NAMALWA (cell line): ENCODE measurements at places on chromosomes 3 and 15.

- no peak for DNase-seq
Observed at GRCh38 chr3:124960105-124960504, 25.6 kb upstream of the MUC13 start.

- no peak for DNase-seq
Observed at GRCh38 chr3:164397462-164397861, 680.8 kb downstream of the SI start.

DNA sequence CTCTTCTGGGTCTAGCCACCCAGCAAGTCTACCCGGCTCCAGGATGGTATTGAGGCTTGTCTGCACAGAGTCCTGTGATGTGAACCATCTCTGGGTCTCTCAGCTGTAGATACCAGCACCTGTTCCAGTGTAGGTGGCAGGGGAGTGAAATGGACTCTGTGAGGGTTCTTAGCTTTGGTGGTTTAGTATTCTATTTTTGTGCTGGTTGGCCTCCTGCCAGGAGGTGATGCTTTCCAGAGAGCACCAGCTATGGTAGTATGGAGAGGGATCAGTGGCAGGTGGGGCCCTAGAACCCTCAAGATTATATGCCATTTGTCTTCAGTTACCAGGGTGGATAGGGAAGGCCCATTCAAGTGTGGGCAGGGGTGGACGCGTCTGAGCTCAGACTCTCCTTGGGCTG lies 283.4 kb upstream of the LYSMD4 start:
- no peak for DNase-seq

- no peak for DNase-seq
Observed at GRCh38 chr3:68207327-68207726, 552.9 kb upstream of the SUCLG2 start.

GRCh38 chr15:98653686-98654085 lies 5.3 kb downstream of the IGF1R start:
- DNase-seq, result peak; percentile 26

- DNase-seq, result peak; percentile 79
Observed at GRCh38 chr15:65054333-65055200, 9.4 kb downstream of the SLC51B start.

DNA sequence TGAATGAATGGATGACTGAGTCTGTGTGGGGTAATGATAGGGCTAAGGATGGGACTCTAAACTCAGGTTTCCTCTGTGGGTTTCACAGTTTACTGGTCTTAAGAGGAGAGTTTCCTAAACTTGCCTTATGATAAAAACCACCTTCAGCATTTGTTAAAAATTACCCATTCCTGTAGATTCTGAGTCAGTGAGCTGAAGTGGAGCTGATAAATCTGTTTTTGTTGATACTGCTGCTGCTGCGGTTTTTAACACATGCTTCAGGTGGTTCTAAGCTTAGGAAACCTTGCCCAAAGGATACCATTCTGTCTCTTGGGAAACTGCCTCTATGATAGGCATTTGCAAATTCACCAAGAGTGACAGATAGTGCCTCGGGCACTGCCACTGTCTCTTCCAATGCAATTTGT lies 52.6 kb downstream of the MECOM start:
- no peak for DNase-seq

DNA sequence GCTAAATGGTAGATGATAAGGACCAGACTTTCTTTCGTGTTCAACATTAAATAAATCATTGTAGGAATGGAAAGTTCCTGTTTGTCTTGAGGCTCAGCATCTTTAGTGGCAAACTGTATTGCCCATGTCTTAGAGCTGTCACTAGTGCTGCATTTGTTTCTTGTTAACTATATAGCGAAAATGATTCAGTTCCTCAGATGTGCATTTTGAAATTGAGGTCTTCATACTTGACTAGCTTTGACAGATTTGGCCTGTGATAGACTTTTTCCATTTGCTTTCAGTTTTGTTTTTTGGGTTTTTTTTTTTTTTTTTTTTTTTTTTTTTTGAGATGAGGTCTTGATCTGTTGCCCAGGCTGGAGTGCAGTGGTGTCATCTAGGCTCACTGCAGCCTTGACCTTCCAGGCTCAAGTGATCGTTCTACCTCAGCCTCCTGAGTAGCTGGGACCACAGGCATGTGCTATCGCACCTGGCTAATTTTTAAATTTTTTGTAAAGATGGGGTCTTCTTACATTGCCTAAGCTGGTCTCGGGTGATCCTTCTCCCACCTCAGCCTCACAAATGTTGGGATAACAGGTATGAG lies 9.5 kb upstream of the RPLP1 start:
- peak; percentile 52 for DNase-seq

DNA sequence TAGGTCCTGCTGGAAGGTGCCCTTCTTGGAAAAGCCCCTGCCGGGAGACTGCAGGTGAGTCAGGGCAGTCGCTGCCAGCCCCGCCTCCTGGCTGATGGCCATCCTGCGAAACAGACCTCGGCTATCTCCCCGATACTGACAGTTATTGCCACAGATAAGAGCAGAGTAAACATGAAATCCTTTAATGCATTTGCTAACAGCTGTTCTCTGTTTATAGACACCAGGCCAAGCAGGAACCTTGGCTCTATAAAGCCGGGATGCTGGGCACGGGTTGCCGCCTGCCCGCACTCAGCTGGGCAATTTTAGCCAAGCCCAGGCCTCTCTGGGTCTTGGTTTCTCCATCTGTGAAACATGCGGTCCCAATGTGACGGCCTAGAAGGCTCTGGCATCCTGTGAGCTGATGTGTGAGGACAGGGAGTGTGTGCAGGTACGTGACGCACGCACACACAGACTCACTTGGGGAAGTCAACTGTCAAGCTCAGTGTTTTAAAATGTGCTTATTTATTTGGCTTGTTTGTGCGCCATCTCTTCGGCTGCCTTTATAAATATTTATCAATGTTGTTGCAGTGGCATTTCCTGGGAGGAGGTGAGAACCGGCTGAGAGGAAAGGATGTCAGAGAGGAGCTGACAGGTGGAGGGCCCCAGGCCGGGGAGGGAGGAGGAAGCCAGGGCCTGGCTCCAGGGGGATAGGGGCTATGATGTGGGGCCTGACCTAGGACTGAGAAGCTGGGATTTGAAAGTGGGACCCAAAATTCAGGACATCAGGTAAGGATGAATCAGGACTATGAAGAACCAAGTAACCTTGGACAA lies 50.8 kb upstream of the PRR23E start:
- DNase-seq, result no peak

GRCh38 chr3:45441584-45442310 lies 53.4 kb downstream of the LARS2 start:
- no peak for DNase-seq

- no peak for DNase-seq
Observed at GRCh38 chr15:36371509-36371908, 207.9 kb upstream of the CDIN1 start.

GRCh38 chr3:194195611-194196010 lies 59.7 kb downstream of the HES1 start:
- no peak for DNase-seq

DNA sequence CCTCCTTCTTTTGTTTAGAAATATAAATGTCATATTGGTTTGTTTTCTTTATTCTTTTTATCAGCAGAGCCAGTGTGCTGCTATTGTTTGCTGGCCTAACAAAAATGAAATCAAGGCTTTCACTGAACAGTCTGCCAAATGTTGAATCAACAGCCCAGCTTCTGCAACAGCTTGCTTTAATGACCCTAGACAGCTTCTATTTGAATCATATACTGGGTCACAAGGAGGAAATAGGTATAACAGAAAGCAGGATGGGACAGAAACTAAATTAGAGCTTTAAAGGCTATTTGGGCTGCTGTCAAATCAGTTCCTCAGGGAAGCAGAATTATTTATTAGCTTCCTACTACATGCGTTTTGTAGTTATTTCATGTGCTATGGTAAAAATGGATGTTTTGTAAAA lies 12.1 kb upstream of the DNAJC13 start:
- no peak for DNase-seq

DNA sequence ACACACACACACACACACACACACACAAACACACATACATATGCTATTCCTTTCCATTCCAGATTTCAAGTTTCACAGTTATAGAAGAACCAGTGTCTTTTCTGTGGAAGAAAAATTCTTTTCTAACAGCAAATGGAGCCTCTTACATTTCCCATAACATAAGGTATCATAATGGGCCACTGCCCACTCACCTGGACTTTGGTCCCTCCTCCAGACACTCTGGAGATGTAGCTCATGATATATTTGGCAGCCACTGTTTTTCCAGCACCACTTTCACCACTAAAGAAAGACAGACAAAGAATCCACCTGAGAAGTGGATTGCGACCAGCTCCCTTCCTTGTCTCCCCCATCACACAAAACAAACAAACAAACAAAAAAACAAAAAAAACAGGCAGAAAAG lies 29.8 kb downstream of the LDHAL6B start:
- no peak for DNase-seq

GRCh38 chr3:57582474-57583168 lies 14.5 kb downstream of the ARF4 start:
- DNase-seq, result peak; percentile 62

DNA sequence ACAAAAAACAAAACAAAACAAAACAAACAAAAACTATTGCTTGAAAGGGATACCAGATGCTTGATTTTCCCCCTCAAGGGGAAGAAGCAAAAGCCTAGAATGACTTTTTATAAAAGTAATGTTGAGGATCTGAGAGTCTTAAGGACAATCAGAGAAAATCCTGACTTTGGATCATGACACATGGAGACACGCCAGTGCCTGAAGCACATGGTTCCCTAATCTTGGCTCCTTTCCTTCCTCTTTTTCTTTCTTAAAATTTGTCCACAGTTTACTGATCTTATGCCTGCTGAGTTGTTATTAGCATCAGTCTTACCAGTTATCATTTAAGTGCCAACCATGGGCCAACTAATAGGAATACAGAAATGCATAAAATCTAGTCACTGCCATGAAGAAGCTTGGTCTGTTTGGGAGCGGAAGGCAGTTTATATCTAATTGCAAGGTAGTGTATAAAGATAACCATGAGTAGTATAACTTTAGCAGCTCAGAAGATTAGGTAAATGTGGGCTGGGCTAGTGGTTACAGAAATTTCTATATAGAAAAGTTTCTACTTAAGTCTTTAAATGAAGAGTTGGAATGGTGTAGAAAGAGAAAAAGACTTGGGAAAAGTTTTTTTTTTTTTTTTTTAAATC lies 6.9 kb downstream of the GLCE start:
- DNase-seq, result no peak

GRCh38 chr15:73751511-73751898 lies 1.6 kb downstream of the INSYN1 start:
- no peak for DNase-seq

GRCh38 chr3:43023066-43023465 lies 44.0 kb downstream of the GASK1A start:
- DNase-seq, result no peak

- DNase-seq, result peak; percentile 25
Observed at GRCh38 chr3:119497820-119498185, 544 bp upstream of the TIMMDC1 start.

- no peak for DNase-seq
Observed at GRCh38 chr3:126345231-126345630, 12.0 kb downstream of the KLF15 start.

DNA sequence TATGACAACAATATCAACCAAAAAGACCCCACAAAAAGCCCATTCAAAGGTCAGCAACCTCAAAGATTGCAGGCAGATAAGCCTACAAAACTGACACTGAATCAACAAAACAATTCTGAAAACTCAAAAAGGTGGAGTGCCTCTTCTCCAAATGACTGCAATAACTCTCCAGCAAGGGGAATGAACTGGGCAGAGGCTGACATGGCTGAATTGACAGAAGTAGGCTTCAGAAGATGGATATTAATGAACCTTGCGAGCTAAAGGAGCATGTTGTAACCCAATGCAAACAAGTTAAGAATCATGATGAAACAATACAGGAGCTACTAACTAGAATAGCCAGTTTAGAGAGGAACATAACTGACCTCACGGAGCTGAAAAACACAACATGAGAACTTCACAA lies 20.4 kb upstream of the SLC25A38 start:
- DNase-seq, result no peak

DNA sequence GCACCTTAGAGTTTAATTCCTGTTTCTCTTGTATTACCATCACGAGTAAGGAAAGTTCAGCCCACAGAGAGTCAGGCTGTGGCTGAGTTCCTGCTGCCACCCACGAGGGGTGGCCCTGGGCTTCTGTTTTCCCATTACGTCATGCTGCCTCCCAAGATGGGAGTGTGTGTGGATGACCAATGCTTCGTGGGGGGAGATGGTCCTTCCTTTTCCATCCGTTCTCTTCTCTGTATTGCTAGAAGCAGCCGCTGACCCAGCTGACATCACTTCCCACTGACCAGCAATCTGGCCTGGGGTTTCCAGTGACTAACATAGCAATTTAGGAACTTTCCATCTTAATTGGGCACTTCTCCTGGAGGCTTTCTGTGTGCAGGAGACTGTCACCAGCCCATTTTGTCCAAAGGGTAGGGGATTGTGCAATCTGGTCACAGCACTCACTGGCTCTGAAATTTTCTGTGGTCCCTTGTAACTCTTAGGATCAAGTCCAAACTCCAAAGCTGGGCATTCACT lies 9.3 kb downstream of the IRAK2 start:
- no peak for DNase-seq

- DNase-seq, result peak; percentile 63
Observed at GRCh38 chr3:42014921-42015533, 53.1 kb upstream of the ULK4 start.

DNA sequence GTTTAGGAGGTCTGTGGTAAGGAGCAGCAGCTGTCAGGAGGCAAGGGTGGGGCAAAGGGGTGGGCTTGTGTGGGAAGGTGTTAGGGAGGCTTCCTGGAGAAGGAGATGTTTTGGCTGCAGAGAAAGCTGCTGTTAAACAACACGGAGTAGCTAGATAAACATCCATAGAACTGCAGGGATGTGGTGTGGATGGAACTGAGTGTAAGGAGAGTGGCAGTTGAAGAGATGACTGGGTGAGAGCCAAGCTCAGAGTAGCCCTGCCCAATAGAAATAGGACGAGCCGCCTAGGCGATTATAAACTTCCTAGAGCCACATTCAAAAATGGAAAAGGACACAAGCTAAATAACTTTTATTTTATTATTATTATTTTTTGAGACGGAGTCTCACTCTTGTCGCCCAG lies 19.9 kb downstream of the RPLP1 start:
- DNase-seq, result no peak

GRCh38 chr15:80526556-80527340 lies 122.6 kb downstream of the ARNT2 start:
- DNase-seq, result no peak
